ENCODE measurements at places on chromosomes 6 and 20.

GRCh38 chr6:43735642-43736199 lies 34.3 kb upstream of the VEGFA start:
- no peak for DNase-seq

GRCh38 chr6:110495949-110496348 lies 19.5 kb upstream of the SLC22A16 start:
- DNase-seq: no peak

DNA sequence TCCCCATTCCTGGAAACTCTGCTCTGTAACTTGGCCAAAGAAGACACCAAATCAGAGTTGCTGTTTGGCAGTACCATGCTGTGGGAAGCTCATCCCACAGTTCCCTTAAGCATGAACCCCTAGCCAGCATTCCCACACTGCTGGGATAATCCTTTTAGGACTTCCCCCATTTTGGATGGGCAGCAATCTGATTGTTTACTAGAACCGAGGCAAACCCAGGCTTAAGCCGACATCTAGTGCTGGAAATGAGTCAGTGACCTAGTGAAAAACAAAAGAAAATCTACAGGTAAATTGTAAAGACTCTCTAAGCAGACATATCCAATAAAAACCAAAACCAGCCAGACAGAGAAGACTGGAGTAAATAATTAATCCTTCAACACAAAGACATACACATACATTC lies 5.2 kb downstream of the DNAH8 start:
- peak; percentile 31 for DNase-seq

DNA sequence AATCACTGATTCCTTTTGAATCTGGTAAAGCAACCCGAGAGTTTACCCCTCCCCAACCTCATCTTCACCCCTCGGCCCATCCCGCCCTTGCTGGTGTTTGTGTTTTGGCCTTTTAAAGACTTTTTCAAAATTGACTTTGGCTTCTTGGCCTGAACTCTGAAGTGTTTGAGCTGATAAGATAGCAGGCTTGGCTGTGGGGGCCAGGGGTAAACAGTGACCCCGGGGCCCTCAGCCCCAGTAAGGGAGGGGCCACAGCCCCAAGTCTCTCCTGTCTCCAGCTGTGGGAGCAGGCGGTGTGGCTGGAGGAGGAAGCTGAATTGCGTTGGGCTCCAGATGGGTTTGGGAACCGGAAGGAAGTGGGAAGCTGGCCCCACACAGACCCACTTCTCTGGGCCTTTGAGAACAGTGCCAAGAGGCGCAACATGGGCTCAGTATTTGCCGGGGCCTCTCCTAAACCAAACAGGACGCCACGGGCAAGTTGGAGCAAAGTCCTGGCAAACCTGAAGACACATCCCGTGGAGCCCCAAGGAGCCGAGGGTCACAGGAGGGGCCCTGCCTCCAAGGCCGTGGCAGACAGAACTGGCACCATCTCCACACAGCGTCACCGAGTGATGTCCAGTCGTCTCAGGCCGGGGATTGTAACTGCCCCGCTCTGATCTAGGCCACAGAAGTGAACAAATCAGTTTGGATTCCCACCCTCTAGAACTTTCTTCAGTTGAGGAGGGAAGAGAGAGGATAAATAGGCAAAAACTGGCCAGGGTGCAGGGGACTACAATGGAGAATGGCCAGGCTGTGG lies 54.3 kb upstream of the PTPN1 start:
- peak; percentile 43 for DNase-seq

DNA sequence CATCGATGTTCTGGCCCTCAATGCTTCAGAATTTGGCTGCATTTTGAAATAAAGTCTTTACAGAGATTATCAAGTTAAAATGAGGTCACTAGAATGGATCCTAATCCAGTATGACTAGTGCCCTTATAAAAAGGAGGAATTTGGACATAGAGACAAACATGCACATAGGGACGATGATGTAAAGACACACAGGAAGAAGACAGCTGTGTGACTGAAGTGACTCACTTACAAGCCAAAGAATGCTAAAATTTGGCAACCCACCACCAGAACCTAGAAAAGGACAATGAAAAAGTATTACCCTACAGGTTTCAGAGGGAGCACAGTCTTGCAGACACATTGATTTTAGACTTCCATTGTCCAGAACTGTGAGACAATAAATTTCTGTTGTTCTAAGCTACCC lies 322.8 kb upstream of the GJE1 start:
- DNase-seq: no peak

- DNase-seq: no peak
Measured at GRCh38 chr20:8150591-8150990, 18.5 kb downstream of the PLCB1 start.

- no peak for DNase-seq
Measured at GRCh38 chr6:25315194-25316177, 36.3 kb downstream of the CARMIL1 start.

DNA sequence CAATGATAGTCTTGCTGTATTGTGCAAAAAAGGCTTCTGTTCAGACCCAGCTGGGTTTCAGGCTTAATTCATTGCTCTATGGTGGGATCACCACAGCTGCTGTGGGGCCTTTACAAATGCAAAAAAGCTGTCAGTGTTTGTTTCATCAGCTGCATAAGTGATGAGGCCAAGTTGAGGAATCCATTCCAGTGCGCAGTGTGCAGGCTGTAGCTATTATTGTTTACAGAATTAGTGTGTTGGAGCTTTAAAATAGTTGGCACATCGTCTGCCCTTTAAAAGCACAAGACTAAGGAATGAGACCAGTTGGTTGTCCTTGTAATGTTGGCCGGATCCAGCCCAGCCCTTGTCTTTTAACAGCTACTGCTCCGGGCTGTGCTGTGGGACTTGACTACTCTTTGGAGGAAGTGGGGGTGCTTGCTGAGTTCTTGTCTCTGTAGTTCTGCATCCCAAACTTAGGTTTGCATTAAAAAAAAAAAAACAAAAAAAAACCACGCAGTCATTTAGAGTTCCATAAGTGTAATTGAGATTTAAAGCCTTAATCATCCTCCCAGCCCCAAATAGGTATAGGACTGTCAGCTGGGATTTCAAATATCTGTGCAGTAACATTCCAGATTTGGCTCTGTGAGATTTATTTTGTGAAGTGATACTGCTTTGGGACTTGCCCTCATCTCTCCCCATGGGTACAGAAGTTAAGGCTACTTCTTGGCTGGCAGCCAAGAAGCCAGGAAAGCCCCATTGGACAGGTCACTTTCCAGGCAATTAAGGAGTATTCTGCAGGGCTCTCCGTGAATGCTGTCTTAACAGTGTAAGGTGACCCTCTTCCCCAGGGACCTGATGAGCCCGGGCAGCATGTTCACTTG lies 19.3 kb downstream of the JARID2 start:
- peak; percentile 59 for DNase-seq

DNA sequence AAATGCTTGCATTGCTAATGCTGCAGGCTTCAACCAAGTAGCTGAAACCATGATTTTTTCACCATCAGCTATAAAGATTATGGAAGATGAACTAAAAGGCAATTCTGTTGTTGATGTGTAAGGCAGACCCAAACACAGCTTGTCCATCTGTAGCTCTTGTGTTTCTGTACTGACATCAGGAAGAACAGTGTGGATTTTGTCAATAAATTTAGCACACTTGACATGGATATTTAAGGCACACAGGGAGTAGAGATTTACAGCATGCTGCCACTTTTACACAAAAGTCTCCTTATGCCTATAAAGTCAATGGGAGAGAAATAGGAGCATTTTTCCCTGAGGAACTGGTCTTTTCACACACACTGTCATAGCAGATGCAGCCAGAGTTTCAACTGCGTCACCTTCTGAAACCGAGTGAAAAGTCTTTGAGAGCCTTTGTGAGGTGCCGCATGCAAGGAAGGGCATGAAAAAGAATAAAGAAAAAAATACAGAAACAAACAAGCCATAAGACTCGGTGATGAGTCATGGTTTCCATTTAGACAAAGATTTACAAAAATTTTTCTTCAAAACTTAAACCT lies 261.4 kb upstream of the TFAP2D start:
- no peak for DNase-seq

GRCh38 chr6:13120483-13121482 lies 207.6 kb downstream of the TBC1D7 start:
- no peak for DNase-seq

DNA sequence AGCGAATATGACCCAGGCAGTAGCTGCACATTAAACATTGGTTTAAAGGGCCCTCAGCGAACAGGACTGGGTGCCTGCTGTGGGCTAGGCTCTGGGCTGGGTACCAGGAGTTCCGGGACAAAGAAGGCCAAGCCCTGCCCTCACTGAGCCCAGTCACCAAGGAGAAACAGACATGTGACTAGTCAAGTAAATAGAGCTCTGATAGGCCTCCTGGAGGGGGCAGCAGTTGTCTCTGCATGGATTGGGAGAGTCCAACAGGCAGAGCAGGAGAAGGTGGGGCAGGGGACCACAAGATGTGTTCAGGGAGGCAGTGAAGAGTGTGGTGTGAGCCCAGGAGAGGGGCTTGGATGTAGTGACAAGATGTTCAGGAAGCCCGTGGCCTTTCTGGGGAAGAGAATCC lies 3.1 kb downstream of the HM13 start:
- peak; percentile 38 for DNase-seq

DNA sequence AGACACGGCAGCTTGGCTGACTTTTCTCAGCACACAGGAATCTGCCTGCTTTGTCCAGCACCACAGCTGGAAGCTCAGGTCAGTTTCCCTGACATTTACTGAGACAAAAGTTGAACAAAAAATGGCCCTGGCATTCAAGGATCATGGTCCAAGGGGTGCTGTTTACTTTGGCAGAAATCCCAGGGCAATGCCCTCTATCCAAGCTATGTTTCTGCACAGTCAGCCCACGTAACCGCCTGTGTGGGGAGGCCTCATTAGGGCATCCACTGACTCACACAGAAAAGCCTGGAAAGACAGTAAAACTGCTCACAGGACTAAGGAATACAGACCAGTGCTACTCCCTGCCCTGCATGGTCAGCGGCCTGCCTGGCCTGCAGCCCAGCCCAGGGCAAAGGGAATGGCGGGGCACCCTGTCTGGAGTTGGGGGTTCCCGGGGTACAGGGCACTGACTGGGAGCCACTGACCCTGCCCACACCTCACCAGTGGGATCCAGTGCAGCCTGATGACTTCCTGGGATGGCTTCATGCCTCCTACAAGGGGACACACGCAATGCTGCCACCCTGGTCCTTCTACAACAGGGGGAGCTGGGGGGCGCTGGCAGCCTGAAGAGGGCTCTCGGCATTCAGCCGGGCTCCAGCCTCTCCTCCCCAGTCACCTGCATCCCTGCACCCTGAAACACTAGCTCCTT lies 77.1 kb downstream of the NINL start:
- DNase-seq: no peak

DNA sequence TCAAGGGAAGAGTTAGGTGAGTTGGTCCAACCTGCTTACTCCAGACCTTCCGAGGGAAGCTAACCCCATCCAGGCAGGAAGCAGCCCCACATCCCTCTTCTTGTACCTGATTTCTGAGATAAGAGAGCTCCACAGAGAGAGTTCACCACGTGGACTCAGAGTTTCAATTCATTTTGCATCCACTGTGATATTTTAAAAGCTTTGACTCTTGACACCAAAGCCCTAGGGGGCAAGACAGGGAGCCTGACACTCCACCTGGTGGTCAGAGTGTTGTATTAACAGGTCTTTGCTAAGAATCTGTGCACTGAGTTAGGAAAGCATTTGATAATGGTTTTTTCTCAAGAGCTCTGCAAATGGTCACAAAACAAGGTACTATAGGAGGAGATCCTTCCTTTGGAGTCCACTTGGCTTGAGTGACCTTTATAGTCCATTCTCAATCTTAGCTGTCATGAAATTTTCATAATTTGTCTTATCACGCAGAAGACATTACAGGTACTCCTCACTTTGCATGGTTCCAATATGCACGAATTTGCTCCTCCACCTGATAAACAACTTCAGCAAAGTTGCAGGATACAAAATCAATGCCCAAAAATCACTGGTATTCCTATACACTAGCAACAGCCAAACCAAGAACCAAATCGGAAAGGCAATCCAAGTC lies 56.2 kb upstream of the RIPOR2 start:
- peak; percentile 67 for DNase-seq
